ENCODE measurements at places on chromosomes 12 and 14.

DNA sequence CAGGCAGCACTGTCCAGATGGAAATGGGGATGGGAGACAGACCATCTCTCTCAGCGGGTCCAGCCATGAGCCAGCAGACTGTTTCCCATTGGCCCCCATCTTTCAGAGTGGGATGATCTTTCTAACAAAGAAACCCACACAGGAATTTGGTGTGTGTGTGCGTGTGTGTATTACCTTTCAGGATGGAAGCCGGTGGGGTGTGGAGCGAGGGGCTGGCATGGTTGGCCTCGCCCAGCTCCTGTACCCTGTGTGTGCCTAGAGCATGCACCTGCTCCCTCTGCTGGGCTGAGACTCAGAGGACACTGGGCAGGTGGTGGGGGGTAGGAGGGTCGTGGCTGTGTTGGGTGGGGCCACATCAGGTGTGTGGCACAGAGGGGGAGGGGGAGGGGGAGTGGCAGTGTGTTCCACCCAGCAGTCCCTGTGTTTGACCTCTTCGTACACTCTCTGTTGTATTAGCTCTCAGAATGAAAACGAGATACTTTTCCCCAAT lies 33.0 kb upstream of the TSPAN9 start:
- no peak for DNase-seq

DNA sequence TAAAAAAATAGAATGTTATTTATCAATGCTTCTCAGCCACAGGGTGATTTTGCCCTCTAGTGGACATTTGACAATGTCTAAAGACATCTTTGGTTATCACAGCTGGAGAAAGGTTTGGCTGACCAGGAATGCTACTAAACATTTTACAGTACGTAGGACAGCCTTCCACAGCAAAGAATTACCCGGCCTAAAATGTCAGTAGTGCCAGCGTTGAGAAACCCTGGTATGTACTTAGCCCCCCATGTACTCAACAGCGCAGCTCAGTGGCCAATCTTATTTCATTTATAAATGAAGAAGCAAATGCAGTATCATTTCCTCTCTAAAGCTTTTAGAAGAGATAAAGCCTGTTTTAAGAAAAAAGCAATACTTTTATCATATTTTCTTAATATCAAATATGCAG lies 5.8 kb downstream of the MARK3 start:
- DNase-seq: no peak

DNA sequence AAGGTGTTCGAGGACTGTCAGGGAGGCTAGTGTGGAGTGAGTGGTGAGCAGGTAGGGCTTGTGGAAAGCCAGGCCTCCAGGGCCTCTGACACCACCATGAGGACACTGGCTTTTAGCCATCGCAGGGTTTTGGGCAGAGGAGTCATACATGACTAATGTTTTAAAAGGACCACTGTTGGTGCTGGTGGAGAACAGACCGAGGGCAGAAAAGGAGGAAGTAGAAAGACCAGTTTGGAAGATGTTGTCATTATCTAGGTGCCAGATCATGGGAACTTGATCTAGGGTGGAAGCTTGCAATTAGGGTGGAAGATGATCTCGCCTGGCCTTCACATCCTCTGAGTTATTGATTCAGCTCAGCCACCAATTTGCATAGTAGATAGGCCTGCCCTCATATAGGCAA lies 144.2 kb downstream of the C12orf75 start:
- DNase-seq: no peak

DNA sequence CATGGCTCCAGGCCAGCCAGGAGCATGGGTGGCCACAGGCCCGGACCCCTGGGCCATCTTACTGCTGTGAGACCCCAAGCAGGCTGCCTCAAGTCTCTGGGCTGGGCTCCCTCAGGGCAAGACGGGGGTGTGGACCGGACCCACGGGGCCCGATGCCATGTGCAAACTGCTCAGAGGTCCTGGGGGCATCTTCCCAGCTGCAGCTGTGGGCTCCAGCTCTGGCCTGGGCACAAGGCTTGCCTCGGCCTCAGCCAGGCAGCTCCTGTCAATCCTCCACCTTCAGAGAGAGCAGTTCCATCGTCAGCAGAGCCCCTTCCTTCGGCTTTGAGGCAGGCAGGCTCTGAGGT lies 12.4 kb upstream of the GPR132 start:
- DNase-seq: no peak

DNA sequence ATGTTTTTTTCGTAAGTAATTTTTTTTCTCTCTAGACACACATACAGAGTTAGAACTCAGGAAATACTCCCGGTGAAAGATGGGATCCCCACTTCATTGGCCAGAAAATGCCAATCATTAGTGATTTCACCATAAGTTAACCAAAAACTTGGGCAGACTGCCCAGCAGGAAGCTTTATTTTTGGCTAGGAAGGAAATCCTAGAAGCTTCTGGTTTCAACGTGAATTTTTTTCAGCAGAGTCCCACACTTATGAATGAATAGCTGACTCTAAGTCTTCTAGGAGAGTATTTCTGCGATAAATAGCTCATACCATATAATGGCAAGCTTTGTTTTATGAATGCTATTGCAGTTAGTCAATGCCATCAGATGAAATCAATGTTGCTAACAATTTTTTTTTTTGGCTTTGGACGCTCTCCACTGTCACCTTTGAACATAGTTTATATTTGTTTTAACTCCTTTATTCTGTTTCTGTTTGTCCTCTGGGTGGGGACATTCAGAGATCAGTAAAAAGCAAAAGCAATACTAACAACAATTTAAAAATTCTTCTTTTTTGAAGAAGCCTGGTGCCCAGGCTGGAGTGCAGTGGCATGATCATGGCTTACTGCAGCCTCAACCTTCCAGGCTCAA lies 9.5 kb downstream of the PPP1CC start:
- no peak for DNase-seq

GRCh38 chr14:62329427-62329826 lies 567.2 kb downstream of the SNAPC1 start:
- no peak for DNase-seq

Data from right kidney (tissue), 9 donors.